ENCODE measurements at places on chromosomes 2 and 18. TPM values are rescaled to one million over a fixed set of nuclear protein-coding genes. Genes with fewer than 3 reads are reported as not detected.

MLPH gene
- 24.8 TPM for total RNA-seq

ADGRF3 gene
- total RNA-seq: not detected

DNA sequence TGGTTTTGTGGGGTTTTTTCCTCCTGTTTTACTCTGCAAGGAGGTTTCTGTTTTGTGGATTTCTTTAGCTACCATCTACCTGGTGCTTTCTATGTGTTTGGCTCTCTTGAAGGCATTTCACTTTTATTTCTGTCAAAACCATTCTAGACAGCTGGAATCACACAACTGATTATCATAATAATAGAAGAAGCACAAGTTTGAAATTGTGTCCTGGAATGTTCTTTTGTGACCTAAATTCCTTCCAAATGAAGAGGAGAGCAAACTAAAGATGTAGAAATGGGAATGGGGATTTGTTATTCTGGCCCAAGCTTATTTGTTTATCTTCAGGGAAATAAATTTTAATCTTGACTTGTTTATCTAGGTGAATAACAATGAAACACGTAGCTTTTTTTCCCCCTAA lies 17.0 kb upstream of the MFSD2B start:
- no peak for DNase-seq
- no peaks in the 10 kb centered on the region for H3K4me1 ChIP-seq
- H3K27ac ChIP-seq: no peak overlapping the region
- H3K4me3 ChIP-seq: no peak overlapping the region
- no peaks in the 10 kb centered on the region for H3K27me3 ChIP-seq

DNA sequence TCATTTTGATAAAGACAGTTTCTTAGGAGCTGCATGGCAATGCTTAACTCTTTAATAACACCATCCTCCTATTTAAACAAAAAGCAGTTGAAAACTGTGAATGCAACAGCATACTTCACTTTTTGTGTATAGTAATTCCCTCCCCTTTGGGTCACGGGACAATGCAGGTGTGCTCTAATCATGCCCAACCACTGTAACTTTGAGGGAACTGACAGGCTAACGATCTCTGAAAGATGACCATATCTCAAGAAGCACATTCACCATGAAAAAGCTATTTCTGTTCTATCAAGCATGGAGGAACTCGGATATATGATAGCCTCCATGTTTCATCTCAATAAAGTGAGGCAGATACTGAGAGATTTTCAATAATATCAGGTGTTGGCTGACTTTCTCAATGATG lies 81.1 kb upstream of the CD226 start:
- H3K27ac ChIP-seq: no peak overlapping the region
- H3K4me1 ChIP-seq: no peaks in the 10 kb centered on the region
- no peak overlapping the region for H3K4me3 ChIP-seq
- no peak for DNase-seq
- no peaks in the 10 kb centered on the region for H3K27me3 ChIP-seq
- peaks cover 37% of the 10 kb centered on the region for H3K36me3 ChIP-seq

DNA sequence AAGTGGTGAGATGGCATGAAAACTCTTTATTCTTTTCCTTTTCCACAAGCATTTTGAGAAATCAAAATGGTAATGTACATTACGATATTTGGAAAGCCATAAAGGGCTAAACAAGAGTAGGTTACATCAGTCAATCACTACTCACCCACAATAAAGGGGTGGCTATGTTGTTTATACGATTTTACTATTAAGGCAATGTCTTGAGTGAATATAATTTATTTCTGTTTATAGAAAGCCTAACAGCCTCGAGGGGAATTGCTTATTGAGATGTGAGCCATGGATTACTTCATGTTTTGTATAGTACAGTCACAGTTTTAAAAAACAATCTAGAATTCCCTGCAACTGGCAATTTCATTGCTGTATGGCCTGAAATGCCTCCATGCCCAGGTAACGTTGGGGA lies 237.5 kb upstream of the RBBP8 start:
- H3K4me3 ChIP-seq: no peak overlapping the region
- peaks cover 5% of the 10 kb centered on the region for H3K4me1 ChIP-seq
- H3K36me3 ChIP-seq: no peaks in the 10 kb centered on the region
- no peak overlapping the region for H3K27ac ChIP-seq

GRCh38 chr2:2825516-2826208 lies 494.6 kb upstream of the MYT1L start:
- DNase-seq: no peak
- no peak overlapping the region for H3K4me3 ChIP-seq
- no peaks in the 10 kb centered on the region for H3K4me1 ChIP-seq
- no peak overlapping the region for H3K27ac ChIP-seq
- no peaks in the 10 kb centered on the region for H3K27me3 ChIP-seq
- no peaks in the 10 kb centered on the region for H3K36me3 ChIP-seq

DNA sequence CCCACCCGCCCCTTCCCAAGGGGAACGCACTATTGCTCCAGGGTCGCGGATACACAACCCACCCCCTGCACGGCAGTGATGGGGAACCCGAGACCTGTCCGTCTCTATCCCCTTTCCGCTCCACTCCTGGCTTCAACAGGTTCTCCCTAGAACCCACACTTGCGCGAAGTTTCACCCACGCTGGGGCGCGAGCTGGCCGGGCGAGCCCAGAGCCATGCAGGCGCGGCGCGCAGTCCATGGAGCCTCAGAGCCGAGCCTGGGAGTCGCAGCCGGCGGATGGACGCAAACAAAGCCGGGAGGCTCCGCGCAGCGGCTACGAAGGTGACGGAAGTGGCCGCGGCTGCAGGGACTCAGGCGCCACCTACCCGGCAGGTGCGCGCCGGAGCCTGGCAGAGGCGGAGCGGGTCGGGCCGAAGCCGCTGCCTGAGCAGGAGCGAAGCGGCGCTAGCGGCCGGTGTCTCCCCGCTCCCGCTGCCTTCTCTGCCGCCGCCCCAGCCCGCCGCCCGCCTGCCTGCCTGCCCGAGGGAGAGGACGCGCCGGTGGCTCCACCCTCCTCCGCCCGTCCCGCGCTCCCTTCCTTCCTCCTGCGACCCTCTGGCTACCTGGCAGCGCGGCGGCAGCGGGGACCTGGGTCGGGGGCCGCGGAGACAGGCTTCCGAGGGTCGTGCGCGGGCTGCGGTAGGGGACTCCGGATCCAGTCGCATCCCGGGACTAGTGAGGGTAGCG lies 14.0 kb downstream of the ALPG start:
- no peak overlapping the region for H3K27ac ChIP-seq
- peak overlapping the region; percentile 10 for H3K4me3 ChIP-seq
- H3K4me1 ChIP-seq: peaks cover 17% of the 10 kb centered on the region
- no peak for DNase-seq

GRCh38 chr2:222518570-222519381 lies 94.4 kb downstream of the SGPP2 start:
- no peak overlapping the region for H3K4me3 ChIP-seq
- no peak overlapping the region for H3K27ac ChIP-seq
- H3K27me3 ChIP-seq: no peaks in the 10 kb centered on the region
- H3K36me3 ChIP-seq: no peaks in the 10 kb centered on the region
